DMS79 treated with DMSO at 0.1 percent for 48 hours (cell line): ENCODE measurements at places on chromosomes 5 and 9.
A peak's percentile ranks its signal among the peaks of the same experiment; 100 is the strongest.

- no peak for DNase-seq
Measured at GRCh38 chr5:128559300-128560297, 21.6 kb upstream of the FBN2 start.

- no peak for DNase-seq
Measured at GRCh38 chr5:111321376-111321775, 97.2 kb downstream of the CAMK4 start.

DNA sequence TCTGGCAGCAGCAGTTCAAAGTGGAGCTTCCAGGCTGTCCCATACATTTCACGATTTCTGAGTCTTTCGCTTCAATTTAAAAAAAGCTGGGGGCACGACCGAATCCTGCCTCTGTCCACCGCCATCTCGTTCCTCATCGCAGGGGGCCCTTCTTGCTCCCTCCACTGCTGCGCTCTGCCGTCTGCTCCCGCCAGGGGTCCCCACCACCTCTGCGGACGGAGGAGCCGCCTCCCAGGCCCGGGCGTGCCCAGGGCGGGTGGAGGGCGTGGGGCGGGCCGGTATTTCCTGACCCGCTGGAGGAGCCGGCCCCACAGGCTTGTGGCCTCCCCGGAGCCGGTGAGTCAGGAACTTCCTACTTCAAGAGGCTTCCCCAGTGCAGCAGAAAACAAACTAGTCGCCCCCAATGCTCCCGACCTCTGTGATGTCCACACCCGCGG, 50.4 kb downstream of the USP20 start:
- peak; percentile 79 for DNase-seq

DNA sequence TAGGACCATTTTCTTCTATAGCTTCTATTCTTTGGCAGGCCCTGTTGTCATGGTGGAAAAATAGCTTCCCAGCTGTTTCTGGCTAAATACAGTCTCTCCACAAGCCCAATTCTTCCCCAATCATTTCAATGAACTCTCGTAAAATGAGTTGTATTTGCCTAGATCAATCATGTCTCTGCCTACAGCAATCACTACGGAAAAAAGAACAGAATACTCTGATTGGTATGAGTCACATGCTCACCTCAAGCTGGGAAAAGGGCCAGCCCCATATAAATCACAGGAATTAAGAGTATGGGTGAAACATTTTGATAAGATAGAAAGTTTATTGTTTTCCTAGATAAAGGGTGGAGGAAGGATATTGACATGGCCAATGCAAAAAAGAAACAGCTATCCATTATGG, 711.4 kb downstream of the EFNA5 start:
- no peak for DNase-seq

GRCh38 chr9:136668983-136669790, 6.5 kb downstream of the EGFL7 start:
- no peak for DNase-seq

DNA sequence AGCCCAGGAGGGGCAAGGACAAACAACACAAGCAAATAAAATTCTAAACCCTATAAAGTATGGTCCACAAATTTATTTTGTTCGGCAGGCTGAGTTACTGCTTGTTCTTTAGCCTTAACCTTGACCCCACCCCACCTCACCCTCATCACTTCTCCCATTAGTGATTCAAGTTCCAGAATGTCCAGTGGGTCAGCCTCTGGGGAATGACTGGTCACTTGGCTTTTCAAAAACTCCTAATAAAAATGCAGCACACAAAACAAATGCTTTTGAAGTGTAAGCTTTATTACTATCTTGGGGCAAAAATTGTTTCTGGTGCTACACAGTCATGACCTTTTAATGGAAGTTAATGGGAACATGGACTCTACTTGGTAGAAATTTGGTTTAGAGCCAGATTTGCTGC, 142.1 kb downstream of the MPDZ start:
- DNase-seq = no peak

- DNase-seq = peak; percentile 62
Measured at GRCh38 chr9:128203707-128204551, 750 bp downstream of the DNM1 start.

- no peak for DNase-seq
Measured at GRCh38 chr5:166430491-166431319, 1860.7 kb upstream of the WWC1 start.

DNA sequence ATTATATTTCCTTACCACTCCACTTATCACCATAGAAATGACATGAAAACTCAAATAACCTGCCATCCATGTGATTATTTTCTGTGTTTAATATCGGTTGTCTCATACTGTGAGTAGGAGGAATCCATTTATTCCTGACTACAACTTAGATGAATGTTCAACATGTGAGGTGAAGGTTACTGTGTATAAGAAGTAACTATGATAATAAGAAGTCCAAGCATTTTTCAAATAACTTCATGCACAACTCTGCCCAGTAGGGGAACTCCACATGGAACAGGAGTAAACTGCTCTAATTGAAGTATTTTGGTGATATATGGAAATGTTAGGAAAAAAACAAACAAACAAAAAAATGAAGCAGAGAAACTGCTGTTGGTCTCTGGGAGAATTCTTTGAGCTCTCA, 447.5 kb upstream of the GRIN3A start:
- no peak for DNase-seq
